ENCODE measurements at places on chromosomes 16 and 17. TPM values are rescaled to one million over a fixed set of nuclear protein-coding genes. Genes with fewer than 3 reads are reported as not detected.

Gene CCDC154
- total RNA-seq: 3.4 TPM

Gene IL34
- 0.35 TPM for total RNA-seq

Gene C16orf54
- total RNA-seq: 25.9 TPM

GRCh38 chr17:38761612-38762011 is 9.1 kb downstream of the PSMB3 start:
- no peaks in the 10 kb centered on the region for H3K27me3 ChIP-seq
- peaks cover 9% of the 10 kb centered on the region for H3K36me3 ChIP-seq
- H3K4me3 ChIP-seq: no peak overlapping the region
- peak overlapping the region; percentile 2 for H3K27ac ChIP-seq
- DNase-seq: peak; percentile 44

Gene CYGB
- total RNA-seq: not detected

- H3K4me1 ChIP-seq: no peaks in the 10 kb centered on the region
Measured at GRCh38 chr16:77172951-77173350, 18.0 kb upstream of the MON1B start.

DNA sequence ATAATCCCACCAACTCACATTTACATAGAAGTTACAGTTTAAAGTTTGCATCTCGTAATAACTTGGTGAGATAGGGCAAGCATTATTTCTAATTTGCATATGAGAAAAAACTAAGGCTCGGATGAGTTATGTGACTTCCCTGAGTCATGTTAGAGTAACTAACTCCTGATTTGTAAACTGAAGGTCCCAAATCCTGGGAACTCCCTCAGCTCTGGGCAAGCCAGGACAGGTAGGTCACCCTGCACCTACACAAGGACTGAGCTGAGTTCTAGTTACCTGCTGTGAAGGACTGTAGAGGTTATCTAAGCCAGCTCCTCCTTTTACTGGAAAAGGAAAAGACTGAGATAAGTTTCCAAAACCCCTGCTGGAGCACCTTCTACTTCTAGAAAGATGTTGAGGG is 92.1 kb upstream of the HLF start:
- H3K27me3 ChIP-seq: no peaks in the 10 kb centered on the region
- DNase-seq: no peak
- H3K4me3 ChIP-seq: no peak overlapping the region
- H3K4me1 ChIP-seq: no peaks in the 10 kb centered on the region
- H3K36me3 ChIP-seq: peaks cover 2% of the 10 kb centered on the region
- H3K27ac ChIP-seq: no peak overlapping the region

All from activated T-cell treated with anti-CD3 and anti-CD28 coated beads, Interleukin-2, amount 50 U/mL, for 72 hours (primary cell).